Foreskin melanocyte (primary cell): ENCODE measurements at places on chromosomes 1 and 21.

DNA sequence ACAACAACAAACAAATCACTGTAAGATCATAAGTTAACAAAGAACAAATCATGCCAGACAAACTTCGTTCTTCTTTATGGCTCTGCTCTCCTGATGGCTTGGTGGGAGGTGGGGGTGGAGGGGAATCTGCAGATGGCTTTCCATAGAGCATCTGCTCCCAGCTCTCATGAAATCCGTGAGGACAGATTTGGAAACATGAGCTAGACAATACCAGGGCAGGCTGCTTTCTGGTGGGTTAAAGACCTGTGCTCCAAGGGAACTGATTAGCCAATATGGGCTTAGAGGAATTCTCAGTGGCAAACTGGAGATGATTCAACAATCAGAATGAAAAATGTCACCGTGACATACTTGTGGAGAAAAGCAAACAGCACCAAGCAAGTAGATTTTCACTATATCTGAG, 69.4 kb upstream of the TLR5 start:
- DNase-seq: no peak

GRCh38 chr21:46357335-46357604, 33.3 kb downstream of the PCNT start:
- no peak for DNase-seq

DNA sequence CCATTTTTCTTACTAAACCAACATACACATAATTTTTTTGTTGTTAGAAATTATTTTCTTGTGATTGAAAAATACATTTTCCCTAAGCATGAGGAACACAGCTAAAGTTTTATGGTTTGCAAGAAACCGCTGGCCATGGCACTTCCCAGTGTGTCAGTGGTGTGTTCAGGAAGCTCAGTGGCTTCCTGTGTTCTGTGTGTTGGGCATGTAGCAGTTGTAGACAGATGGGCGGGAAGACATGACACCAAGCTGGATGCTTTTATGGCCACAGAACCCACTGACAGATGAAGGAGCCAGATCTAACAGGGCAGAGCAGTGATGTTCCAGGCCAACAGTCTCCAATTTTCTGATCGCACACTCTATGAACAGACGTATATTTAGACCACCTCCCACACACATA, 119.8 kb downstream of the GALNT2 start:
- DNase-seq: no peak

DNA sequence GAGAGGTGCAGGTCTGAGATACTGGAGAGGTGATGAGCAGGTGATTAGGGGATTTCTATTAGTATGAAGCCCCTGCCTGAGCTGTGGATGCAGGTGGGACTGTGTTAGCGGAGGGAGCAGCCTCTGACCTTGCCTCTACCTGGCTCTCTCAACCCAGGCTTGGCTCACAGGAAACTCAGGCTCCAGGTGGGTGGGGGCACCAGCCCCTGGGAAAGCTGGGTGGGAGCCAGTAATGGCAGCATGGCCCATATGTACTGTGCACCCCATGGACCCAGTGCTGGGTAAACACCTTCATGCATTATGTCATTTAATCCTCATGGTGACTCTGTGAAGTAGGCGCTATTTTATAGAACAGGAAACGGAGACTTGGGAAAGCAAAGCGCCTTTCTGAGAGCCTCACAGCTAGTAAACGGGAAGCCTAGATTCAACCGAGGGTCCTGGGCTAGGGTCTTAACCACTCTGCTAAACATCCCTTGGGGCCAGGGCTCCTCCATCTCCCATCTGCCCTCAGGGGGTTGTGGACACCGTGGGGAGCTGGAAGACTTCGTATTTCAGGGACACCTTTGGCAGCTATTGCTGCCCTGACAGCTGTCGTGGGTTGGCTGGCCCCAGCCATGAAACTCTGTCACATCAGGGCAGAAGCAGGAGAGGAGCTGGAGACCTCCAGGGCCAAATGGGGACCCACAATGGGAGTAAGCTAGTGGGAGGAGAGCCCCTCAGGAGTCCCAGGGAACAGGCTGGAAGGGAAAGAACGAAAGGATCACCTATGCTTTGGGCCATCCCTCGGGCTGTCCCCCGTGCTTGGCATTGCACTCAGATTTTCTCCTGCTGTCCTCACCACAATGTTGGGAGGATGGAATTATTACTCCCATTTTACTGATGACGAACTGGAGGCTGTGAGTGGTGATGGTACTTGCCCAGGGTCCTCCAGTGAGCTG, 59.6 kb upstream of the CSF3R start:
- DNase-seq: no peak

- DNase-seq: no peak
These were observed 6.0 kb downstream of the EPHA2 start for GRCh38 chr1:16149702-16150488.

- no peak for DNase-seq
These were observed 86.5 kb upstream of the ATP1A1 start for GRCh38 chr1:116286541-116286971.

DNA sequence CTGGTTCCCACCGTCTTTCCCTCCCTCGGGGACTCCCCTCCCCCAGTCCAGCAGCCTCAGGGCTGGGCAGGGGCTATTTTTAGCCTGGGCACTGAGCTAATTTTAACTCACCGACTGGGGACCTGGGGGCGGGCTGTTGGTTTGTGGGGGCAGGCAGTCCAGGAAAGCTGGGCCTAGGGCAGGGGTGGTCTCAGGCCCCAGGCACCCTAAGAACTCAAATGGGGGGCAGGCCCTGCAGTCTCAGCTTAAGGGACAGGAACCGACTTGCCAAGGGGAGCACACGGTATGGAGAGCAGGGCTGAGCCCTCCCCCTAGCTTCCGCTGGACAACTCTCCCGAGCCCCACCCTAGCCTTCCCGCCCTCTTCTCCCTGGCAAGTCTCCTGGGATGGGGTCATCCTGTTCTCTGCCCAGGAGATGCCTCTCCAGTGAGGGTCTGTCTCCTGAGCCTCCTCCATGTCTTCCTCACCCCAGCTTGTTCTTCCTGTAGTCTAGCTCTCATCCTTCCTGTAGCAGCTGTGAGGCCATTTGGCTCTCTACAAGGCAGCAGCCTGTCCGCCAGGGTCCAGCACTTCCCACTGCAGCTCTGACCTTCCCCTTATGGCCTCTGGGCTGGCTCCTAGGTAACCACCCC, 10.1 kb downstream of the MEF2D start:
- DNase-seq: no peak

DNA sequence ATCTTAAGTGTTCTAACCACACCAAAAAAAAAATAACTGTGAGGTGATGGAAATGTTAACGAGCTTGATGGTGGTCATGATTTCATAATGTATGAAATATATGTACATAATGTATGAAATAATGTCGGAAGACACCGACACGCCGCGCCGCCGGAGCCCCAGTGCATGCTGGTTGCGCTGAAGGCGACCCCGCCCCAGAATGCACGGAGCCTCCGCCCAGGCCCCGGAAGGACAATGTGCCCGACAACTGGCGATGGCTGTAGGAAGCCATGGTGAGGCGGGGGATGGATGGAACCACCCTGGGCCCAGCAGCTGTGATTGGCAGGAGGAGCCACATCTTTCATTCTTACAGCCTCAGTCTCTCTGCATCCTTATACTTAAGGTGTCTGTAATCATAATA, 7.4 kb downstream of the OR2T10 start:
- DNase-seq: no peak

- no peak for DNase-seq
These were observed 49.3 kb downstream of the KIAA0319L start for GRCh38 chr1:35507947-35508346.

DNA sequence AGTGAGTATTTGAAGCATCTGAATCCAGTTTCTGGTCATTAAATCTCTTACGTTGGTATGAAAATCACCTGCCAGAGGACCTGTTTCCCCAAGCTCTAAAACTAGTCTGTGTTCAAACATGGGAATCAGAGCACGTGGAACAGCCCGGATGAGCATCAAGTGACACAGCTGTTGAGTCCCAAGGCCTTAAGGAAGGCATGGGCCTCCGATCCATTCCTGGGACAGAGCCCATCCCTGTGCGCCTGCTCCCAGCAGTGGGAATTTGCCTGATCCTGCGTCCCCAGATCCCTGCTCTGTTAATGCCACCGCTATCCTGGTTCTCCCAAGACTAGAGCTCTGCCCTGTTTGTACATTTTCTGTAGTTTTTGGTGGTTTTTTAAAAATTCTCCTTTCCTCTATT, 68.4 kb upstream of the FBXO28 start:
- DNase-seq: no peak

- no peak for DNase-seq
These were observed 240.6 kb downstream of the BRINP2 start for GRCh38 chr1:177411381-177411780.

DNA sequence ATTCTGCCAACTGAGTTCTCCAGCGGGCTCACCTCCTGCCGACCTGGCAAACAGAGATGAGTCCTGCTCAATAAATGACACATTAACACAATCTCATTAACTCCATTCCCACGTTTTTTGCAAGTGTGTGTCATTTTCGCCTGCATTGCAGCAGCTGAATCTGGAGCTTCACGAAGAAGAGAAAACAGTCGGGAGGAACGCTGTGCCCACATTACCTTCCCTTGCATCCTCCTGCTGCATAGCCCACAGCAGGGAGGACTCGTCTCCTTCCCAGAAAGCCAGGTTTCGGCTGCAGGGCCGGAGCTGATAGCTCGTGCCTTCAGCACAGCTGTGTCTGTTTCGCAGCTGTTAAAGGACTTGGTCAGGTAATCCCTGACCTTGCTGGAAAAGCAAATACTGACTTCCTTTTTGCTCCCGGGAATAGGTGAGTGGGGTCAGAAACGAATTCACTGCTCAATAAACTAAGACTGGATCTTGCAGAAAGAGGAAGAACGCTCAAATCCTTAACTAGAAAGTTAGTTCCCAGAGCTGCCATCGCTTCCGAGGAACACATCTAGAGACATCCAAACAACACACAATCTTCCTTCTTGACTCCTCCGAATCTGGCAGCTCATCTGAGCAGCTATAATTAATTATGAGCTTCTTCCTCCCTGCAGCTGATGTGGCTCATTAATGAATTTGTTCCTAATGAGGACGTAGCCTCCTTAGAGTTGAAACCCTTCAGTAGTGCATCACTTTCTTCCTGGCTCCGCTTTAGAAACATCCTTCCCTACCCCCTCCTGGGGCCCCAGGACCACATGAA, 33.0 kb downstream of the KANK4 start:
- no peak for DNase-seq

DNA sequence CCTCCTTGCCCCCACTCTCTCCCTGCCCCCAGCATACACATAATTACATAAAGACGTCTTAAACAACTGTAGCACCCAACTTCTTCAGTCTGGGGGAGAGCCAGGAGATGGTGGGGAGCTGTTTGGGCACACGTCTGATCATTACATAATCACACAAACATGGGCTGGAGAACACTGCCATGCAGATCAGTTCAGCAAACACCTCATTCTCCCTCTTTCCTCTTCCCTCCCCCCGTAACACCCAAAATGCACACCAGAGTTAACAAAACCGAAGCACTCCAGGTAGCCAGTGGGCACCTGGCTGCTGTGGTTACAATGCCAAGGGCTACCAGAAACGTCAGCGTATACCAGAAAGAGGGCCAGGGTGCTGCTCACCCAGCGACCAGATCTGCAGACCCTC, 1.6 kb downstream of the HIVEP3 start:
- no peak for DNase-seq

GRCh38 chr1:3380469-3380868, 74.0 kb upstream of the ARHGEF16 start:
- no peak for DNase-seq

- no peak for DNase-seq
These were observed 90.4 kb downstream of the SLC30A10 start for GRCh38 chr1:219837994-219838294.

DNA sequence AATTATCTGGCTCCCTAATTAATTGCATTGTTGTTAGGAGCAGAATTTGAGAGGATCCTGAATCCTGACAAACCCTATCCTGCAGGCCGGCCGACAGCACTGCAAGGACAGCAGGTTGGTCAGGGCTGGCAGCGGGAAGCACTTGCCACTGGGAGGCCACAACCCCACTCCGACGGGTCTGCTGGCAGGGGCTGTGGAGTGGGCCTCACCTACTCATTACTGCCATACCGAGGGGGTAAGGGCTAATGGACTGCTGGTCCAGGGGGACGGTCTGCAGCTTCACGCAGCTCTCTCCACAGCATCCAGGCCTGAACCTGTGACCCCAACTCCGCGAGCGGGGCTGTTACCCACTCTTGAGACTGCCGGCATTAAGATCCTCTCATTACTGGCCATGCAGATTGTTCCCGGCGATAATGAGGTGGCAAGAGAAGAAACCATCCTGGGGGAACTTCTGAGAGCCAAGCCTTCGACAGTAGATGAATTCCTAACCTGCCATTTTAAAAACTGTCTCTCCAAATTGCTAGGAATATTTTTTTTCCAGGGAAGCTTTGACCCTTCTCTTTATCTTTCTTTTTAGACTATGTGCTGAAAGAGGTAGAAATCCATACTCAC, 501.3 kb downstream of the OMA1 start:
- no peak for DNase-seq

DNA sequence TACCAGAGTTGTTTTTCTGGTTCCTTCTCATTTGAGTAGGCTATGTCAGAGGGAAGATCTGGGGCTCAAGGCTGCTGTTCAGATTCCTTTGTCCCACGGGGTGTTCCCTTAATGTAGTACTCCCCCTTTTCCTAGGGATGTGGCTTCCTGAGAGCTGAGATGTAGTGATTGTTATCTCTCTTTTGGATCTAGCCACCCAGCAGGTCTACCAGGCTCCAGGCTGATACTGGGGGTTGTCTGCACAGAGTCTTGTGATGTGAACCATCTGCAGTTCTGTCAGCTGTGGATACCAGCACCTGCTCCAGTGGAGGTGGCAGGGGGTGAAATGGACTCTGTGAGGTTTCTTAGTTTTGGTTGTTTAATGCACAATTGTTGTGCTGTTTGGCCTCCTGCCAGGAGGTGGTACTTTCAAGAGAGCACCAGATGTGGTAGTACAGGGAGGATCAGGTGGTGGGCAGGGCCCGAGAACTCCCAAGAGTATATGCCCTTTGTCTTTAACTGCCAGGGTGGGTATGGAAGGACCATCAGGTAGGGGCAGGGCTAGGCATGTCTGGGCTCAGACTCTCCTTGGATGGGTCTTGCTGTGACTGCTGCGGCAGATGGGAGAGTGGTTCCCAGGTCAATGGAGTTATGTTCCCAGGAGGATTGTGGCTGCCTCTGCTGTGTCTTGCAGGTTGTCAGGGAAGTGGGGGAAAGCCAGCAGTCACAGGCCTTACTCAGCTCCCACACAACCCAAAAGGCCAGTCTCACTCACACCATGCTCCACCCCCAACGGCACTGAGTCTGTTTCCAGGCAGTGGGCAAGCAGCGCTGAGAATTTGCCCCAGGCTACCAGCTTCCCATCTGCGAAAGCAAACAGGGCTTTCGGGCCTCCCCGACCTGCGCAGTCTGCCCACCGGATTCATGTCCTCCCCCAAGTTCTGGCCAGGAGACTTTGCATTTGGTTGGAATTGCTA, 64.2 kb downstream of the SERINC2 start:
- peak; percentile 6 for DNase-seq
